ENCODE measurements at places on chromosomes 11 and 22. TPM values are rescaled to one million over a fixed set of nuclear protein-coding genes. Genes with fewer than 3 reads are reported as not detected.

Gene PDE2A
- 22.4 TPM for polyA plus RNA-seq

DNA sequence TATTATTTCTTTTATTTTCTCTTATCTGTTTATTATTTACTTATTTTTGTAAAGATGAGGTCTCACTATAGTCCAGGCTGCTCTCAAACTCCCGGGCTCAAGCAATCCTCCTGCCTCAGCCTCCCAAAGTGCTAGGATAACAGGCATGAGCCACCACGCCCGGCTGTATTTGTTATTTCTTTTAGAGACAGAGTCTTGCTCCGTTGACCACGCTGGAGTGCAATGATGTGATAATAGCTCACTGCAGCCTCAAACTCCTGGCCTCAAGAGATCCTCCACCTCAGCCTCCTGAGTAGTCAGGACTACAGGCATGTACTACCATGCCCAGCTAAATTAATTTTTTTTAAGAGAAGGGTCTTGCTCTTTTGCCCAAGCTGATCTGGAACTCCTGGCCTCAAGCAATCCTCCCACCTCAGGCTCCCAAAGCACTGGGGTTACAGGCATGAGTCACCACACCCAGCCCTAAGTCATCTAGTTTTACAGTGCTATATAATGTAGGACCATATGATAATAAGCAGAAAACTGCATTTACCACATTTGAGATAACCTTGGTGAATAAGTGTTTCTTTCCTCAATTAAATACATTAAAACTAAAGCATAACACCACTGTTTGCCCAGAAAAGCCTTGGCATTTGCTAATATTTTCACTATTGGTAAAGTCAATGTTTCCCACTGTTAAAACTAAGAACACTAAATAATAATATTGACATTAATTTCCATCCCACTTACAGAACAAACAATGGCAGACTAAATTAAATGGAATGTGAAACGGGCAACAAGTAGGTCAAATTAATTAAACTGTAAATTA is 127.5 kb downstream of the SIK3 start:
- no peak for DNase-seq

GRCh38 chr11:19092850-19093249 is 24.1 kb upstream of the ZDHHC13 start:
- no peak for DNase-seq

Gene C11orf87
- polyA plus RNA-seq, result 0.21 TPM

DNA sequence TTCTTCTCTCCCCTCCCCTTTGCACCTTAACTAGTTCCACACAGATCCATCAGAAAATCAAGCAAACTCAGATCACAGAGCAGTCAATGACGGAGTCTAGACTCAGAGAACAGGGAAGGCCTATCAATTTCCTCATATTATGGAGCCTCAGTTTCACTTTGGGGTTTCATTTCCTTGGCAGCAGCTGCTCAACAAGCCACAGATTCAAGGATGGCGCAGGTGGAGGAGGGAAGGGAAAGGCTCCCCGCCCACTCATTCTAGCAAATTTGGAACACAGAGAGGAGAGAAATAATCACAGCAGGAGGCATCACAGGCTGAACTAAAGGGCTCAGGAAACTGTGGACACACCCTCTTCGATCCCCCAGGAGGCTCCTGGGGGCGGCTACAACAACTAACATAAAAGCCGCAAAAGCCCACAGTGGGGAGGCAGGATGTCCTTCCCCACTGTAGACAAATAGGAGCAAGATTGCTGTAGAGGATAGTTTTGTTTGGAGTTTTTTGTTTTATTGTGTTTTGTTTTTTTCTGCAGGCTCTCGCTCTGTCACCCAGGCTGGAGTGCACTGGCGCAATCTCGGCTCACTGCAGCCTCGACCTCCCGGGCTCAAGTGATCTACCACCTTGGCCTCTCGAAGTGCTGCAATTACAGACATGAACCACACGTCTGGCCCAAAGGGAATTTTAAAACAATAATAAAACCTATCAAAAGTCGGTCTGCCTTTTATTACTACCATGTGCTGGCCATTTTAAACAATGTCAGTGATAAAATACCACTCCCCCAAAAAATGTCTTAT is 3.4 kb downstream of the PLAAT3 start:
- no peak for DNase-seq

DNA sequence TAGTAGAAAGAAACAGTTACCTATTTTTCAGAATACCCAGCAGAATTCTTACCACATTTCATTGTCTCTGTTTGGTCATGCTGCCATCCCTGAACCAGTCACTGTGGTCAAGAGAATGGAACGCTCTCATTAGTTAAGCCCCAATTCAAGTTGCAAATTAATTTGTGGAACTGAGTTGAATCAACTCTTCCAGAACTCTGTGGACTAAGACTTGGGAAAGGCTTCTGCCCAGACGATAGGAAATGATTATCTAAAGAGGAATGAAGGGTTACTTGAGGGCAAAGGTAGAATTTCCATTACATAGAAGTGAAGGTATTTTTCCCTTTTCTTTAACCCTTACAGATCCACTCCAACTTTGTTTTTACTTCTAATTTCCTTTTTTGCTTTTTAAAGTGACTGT is 286.4 kb downstream of the DYNC2H1 start:
- DNase-seq, result no peak

- no peak for DNase-seq
Observed at GRCh38 chr11:17531636-17532113, 12.5 kb downstream of the USH1C start.

- no peak for DNase-seq
Observed at GRCh38 chr11:62193952-62194351, 3.9 kb downstream of the SCGB1D1 start.

All from hindlimb muscle (tissue), 1 donor.